Sigmoid colon (tissue), 7 donors: ENCODE measurements at places on chromosomes 11 and 22.

DNA sequence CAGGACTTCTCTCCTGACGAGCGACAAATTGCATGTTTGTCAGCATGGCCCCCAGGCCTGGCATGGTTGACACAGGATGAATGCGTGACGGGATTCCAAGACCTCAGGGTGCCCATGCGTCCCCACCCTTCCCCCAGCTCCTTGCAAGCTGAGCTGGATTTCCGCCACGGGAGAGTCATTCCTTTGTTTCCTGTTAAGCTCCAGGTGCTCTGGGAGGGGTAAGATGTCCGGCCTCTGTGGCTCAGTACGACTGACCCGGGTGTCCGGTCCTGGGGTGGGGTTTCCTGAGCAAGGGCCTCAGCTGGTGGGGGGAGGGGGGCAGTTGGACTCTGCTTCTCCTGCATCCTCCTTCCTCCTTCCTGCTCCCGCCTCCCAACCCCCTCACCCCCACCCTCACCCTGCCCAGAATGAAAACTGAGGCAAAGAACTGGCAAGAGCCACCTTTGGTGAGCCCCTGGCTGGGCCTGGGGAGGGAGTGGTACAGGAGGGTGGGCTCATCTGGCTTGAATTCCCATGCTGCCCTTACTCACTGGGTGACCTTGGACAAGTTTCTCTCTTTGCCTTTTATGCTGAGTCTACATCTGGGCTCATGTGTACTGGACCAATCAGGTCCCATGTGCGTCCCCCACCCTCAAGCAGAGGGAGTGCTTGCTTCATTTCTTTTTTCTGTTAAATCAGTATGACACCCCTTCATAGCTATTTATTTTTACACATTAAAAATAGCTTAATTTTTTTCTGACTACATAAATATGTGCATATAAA, 2.5 kb downstream of the CDC42EP2 start:
- DNase-seq = peak; percentile 90

DNA sequence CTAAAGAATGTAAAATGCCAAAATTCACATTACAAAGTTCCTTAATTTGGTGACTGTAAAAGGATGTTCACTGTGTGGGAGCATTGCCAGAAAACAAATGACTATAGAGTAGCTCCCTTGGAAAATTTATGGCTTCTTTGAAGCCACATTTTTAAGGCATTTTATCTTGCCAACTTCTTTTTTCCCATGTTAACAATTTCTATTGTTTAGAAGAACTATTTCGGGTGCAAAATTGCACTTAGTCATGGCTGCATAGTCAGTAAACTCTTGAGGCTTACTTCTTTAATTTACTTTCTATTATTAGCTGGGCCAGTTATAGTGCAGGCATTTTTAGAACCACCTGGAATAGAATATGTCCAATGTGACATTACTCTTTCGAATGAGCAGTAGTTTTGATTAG, 515.3 kb downstream of the JRKL start:
- DNase-seq = no peak

DNA sequence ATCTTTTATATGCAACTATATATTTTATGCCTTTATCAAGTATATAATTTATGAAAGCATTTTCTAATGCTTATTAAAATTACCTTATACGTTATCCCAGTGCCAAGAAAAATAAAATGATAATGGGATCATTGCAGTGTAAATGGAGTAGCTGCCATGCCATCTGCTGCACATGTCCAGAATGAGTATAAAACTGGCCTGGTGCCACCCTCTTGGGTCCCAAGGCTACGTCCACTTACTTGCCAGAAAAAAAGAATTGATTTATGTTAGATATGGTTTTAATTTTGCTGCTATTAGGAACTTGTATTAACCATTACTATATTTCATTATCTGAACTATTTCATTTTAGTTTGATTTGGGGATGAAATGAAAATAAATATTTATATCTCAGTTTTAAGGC, 1127.1 kb upstream of the CNTN5 start:
- DNase-seq = no peak

DNA sequence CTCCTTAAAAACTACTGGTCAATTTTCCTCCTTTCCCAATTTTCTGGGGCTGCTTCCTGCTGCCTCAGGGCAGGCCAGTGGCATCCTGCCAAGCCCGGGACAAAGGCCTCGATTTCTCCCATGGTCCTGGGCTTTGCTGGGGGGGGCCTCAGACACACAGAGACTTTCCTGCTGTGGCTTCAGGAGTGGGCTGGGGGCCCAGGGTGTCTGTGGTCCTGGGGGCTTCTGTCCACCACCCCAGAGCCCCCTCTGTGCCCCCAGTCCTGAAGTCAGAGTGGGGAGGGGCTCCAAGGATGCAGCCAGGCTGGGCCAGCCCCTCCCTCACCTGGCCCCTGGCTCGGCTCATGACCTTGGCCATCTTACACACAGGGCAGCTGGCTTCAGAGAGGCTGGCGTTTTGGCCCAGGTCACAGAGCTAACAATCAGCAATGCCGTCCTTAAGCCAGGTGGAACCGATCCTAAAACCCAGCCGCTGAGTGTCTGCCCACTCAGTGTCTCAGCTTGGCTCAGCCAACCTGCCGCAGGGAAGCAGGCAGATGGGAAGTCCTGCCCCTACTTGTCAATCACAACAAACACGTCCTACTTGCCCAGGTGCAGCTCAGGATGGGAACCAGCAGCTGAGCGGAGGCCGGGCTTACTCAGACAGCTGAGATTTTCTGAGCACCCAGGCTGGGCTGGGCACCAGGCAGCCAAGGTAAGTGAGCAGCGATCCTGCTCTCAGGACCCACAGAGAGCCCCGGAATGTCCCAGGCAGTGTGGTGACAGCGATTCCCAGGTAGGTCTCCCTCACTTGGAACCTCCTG, 34.6 kb downstream of the OSBPL5 start:
- peak; percentile 64 for DNase-seq

DNA sequence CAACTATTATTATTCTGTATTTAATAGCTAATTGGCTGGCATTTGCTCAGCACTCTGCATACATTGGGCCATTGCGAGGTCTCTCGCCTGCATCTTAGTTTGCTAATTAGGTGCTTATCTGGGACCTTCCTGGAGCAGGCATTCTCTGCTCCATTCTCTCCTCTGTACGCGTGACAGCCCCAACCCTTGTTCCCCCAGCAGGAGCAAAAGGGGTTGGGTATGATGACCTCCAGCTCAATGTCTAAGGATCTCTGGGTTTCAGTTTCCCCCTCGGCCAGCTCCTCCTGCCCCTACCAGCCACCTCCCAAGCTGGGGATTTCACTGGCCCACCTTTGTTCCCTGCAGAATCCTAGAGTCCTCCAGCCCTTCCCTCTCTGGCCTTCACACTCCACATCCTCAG, 9.7 kb upstream of the LGALS2 start:
- no peak for DNase-seq

GRCh38 chr11:10050561-10050960, 243.5 kb downstream of the SBF2 start:
- DNase-seq = no peak

DNA sequence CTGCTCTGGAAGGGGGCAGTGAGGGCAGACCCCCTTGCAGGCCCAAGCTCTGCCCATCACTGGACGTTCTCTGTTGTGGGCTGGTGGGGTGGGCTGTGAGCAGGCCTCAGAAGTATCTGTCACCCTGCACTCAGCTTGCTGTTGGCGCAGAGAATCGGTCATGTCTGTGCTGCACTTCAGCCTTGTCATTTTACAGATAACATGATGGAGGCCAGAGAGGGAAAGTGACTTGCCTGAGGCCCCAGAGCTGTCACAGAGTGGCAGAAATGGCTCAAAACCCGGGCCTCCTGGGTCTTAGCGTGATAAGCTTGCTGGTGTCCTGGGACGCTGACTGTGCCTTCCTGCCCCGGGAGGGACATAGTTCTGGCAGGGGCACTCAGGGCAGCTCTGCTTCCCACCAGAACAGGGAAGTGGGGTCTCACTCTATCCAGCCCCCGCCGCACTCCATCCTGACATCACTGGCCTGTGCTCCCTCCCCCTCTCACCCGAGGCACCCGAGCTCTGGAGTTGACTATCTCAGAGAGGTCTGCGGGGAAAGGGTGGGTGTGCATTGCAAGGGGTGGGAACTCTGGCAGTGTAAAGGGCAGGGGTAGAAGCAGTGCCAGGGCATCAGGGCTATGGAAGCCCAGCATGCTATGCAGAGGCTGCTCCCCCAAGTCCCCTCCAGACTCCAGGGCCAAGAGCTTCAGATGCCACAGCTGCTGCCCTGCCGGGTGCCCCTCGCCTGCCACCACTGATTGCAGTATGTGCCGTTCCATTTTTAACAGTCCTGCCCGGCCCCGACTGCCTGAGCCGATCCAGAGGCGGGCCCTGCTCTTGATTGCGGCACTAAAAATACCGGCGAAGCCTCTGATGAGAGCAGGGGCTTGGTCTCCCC, 50.4 kb upstream of the NECTIN1 start:
- no peak for DNase-seq

GRCh38 chr11:46353698-46354097, 6.4 kb downstream of the DGKZ start:
- DNase-seq = no peak

DNA sequence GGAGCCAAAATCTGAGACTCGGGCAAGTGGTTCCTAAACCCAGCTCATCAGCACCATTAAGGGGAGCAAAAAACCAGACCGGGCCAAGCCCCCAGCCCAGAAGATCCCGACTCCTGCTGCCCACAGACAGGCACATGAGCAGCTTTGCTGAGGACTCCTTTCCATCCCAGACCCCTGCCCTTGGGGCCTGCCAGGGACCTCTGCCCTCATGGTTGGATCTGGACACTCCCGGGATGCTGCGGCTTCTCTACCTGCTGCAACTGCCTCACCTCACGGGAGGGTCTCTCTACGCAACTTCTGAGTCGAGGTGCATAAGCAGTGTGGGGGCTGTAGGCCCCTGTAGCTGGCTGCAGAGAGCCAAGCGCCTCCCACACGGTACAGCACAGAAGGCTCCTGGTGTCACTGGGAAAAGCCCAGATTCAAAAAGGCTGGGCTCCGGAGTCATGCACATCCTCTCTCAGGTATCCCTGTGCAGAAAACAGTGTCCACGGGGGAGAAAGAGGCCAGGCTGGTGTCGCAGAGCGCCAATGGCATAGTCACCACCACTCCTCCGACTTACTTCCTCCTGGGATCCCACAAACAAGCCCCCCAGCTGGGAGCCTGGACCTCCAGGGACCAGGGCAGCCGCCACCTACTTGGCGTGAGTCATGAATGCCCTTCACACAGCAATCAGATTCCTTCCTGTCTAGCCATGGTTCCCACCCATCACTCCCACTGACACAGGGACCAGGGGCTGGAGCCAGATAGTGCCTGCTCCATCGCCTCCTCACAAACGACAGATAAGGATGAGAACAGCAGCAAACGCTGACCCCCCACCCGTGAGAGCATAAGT, 122.1 kb downstream of the BCR start:
- DNase-seq = no peak

DNA sequence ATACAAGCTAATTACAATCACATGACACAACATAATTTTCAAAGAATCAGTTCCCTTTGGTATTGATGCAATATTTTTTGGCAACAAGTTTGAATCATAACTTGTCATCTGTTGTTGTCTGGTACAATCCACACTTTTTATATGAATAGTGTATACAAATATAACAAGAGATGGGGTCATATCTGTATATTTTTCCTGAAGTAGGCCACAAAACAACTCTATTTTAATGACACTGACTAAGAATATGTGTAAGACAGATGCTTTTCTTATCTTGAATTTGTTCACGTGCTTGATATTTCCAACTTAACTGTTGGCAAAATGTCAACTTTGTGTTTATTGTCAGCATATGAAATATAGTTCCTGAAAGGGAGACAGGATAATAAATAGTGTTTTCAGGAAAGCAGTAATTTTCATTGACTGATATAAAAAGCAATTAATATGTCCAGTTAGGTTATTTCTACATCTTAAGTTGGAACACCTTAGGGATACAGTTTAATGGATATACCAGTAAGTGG, 27.9 kb downstream of the NOX4 start:
- no peak for DNase-seq

- no peak for DNase-seq
These were observed 19.6 kb downstream of the MYRF start for GRCh38 chr11:61771985-61772455.

DNA sequence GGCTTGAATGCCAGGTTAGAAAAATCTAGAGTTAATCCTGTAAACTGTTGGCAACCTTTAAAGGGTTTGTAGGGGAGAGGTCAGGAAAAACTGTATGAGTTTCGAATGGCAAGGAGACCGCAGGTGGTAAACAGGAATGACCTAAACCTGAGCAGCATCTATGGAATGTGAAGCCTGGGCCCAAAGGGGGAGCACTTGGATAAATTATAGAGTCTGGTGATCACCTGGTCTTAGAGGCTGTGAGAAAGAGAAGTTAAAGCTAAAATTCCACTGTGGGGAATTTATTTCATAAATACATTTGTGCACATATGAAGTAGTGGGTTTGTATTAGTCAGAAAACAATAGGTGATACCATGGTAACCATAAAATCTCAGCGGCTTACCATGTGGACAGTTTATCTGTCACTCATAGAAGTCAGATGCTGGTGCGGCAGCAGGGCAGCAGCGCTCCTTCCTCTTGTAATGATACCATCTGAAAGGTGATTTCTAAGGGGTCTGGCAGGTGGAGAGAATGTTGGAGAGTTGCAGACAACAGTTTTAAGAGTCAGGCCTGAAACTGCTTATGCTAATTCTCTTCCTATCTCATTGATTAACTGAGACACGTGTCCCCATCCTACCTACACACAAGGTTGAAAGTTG, 1104.4 kb upstream of the CCDC90B start:
- DNase-seq = no peak

DNA sequence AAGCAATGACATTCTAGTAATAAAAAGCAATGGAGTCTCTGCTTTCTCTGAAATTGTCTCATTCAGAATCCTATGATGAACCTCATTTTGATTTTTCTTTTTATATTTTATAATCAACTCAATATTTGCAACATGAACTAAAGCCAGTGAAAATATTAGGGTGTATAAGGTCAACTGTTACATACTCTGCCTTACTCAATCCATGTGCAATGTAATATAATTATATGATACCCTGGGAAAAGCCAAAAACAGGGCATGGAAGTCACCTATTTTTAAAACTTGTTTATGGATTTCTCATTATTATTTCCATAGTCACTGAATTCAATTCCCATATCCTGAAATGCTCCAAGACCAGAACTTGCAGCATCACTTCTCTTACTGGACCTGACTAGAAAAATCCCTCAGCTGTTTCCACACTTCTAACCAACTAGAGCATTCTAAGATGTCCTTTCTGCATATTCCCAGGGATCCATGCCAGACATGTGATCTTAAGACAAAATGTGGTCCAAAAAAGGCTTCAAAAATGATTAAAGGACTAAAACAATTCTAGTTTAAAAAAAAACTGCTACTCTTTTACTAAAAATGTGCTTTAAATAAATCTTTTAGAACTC, 97.3 kb downstream of the GUCY1A2 start:
- DNase-seq = no peak

DNA sequence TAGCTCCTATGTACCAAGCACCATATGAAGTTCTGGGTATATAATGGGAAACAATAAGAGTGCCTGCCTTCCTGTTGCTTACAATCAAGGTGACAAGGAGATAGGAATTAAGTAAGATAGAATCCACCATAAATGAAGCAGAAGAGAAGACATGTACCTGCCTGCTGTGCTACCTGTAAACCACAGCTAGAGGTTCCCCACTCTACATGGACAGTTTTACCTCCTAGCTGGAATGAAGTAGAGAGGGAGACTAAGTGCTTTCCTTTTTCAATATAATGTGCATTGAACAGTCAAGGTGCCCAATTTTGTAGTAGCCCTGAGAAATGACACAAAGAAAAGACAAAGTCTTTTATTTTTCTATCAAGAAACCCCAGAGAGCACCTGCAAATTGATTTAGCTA, 984.6 kb downstream of the DLG2 start:
- no peak for DNase-seq

- no peak for DNase-seq
These were observed 583 bp downstream of the P4HA3 start for GRCh38 chr11:74310857-74311256.
